ENCODE measurements at places on chromosomes 2 and 18.

DNA sequence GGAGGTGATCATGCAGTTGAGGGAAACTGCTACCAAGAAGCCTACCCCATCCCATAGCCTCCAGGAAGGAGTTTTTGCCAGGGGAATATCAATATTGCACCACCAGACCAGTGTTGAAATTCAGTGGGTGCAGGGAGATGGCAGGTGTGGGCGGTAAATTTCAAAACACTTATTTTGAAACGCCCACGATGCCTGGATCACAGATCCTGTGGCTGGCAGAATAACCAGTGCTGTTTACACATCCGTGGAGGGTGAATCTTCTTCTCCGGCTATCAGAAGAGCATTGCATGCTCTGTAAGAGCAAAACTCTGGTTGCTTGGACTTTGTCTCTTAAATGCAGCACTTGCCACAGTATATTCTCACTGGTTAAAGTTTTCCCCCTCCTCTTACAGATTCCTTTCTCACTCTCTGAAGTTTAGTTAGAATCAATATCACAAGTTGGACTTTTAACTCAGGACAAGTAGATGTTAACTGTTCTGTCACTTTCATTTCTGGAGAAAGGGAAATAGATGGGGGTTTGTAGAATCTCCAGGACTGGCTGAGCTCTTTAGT is 70.5 kb upstream of the ZCCHC2 start:
- DNase-seq, result no peak

- no peak for DNase-seq
Observed at GRCh38 chr2:209671020-209671680, 100.5 kb upstream of the UNC80 start.

DNA sequence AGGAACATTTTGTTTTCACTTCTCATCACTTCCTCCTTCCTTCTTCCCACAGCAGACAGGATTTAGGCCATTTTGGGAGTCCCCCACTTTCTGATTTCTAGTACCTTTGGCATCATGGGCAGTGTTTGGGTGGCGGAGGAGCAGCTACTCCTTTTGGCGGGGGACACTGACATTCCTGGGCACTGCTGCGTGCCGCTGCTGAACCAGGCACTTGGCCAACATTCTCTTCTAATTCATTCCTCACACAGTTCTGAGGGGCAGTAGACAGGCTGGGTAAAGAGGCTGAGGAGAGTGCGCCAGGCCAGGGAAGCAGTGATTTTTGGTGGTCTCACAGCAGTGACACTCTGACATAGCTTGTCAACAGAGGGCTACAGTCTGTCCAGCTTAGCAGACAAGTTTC is 270.2 kb downstream of the LOXHD1 start:
- DNase-seq, result no peak

GRCh38 chr2:165109915-165110314 is 93.9 kb downstream of the SCN3A start:
- DNase-seq, result no peak

DNA sequence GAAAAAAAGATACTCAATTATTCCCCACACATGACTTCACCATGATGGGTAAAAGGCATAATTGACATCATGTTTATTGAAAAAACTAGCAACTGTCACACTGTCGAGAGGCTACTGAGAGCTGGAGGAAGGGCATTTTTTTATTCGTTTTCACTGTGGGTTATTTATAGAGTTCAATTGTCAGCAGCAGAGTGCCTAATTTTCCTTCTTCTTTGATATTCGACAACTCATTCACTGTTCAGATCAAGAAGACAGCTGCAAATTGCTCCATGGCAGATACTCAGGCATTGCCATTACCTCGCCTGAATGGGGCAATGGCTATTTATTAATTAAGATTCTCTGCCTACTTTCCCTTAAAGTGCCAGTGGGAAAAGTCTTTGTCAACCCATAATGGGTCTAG is 197.5 kb upstream of the NRP2 start:
- no peak for DNase-seq
